Renal cortex interstitium (tissue), 15 donors: ENCODE measurements at places on chromosomes 1 and 21. TPM values are rescaled to one million over a fixed set of nuclear protein-coding genes. Genes with fewer than 3 reads are reported as not detected.
A peak's percentile ranks its signal among the peaks of the same experiment; 100 is the strongest.

- no peak for DNase-seq
Measured at GRCh38 chr1:231656741-231657140, 30.2 kb downstream of the DISC1 start.

DNA sequence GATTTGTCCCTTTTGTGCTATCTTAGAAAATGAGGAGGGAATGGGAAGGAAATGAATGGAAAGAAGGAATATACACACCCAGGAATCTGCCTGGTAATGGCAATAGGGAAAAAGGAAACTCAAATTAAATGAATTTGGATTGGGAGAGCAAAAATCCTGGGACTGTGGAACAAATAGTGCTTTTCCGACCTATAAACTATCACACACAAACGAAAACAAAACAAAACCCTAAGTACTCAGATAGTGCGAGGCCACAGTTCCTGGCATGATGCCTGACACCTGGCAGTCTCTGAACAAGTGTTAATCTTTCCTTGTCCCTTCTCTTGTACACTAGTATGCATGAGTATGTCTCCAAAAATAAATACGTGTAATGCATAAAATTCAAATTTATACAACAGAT lies 319.8 kb upstream of the SPAG17 start:
- no peak for DNase-seq

DNA sequence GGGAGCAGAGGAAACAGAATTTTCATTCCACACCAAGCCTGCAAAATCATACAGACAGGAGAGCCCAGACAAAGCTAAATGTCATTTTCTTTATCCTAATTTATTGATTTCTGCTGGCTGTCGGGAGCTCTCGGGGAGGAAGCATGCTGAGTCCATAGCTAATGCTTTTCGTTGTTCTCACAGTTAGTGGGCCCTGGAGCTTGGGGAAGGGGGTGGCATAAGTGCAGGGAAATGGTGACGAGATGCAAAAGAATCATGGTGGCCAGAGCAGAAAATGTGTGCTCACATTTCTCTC lies 202.4 kb downstream of the TOMM20 start:
- DNase-seq, result no peak

DNA sequence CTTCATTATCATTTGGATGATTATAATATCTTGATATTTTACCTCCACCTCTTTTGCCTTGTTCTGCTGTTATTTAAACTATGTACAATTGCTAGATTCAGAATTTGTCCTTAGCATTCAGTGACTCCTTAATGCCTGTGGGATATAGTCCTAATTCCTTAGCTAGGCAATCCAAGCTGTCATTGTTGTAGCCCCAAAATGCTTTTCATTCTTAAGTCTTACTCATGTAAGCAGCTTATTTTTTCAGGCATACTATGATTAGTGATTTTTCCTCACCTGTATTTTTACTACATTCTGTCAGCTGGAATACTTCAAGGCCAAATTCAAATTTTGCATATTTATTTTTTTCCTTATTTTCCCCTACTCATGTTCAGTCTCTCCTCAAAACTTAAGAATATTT lies 13.4 kb downstream of the PKN2 start:
- no peak for DNase-seq

LCE1C gene
- polyA plus RNA-seq, result not detected

GRCh38 chr1:151199873-151200581 lies 1.7 kb downstream of the PIP5K1A start:
- DNase-seq, result no peak

- DNase-seq, result peak; percentile 11
Measured at GRCh38 chr1:228276174-228276831, 68.5 kb downstream of the OBSCN start.

GRCh38 chr1:27832762-27833161 lies 2.2 kb downstream of the PPP1R8 start:
- no peak for DNase-seq

DNA sequence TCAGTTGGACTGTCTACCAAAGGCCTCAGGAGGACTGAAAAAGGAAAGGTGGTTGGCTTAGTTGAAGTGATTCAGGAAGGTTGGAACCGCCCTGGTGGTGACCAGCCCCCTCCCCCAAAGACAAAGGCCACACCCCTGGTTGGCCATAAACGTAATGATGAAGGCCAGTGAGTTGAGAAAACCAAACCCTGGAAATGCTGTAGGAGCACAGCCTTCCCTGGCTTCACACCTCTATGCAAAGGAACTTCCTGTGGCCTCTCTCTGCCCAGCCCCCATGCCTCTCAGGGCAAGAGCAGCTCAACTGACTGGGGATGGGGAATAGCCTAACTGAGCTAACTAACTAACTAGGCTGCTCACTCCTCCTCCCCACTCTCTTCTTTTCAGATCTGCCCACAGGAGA lies 90.4 kb downstream of the NPHP4 start:
- DNase-seq, result no peak

- no peak for DNase-seq
Measured at GRCh38 chr1:10033359-10033845, 644 bp downstream of the UBE4B start.

DNA sequence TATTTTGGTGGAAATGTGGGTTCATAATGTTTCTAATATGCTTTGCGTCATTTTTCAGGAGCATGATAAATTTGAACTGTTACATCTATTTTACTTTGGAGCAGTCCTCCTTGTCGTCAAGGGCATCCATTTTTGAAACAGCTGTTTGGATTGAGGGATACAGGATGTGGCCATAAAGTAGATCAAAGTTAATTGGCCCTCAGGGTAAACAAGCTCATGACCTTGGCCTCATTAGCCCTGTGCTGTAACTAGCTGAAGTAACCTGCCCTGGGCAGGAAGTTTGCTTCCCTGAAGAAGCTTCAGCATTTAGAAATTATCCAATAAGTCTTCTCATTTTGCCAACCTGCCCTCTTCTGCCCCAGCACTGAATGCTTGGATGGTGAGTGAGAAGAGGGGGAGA lies 24.8 kb upstream of the RGL1 start:
- no peak for DNase-seq

- no peak for DNase-seq
Measured at GRCh38 chr1:18652791-18653190, 22.1 kb downstream of the PAX7 start.

- no peak for DNase-seq
Measured at GRCh38 chr21:27026501-27026900, 59.6 kb upstream of the ADAMTS5 start.

DNA sequence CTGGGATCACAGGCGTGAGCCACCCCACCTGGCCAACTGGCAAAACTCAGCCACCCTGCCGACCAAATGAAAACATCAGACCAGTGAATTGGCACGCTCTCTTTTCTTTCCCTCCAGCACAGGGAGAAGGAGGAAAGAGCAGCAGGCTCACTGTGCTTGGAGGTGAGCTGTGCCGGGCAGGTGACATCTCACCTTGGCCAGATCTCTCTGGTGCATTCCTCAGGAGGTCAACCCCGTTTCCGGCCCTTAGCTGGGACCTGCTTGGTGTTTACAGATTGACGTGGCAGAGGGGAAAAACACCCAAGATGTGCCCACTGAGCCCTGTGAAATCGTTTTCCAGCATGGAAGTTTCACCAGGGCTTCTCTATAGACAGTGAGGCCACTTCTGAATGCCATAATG lies 45.1 kb downstream of the TMEM51 start:
- no peak for DNase-seq

GIPC2 gene
- 20.7 TPM for polyA plus RNA-seq

CENPF gene
- 112 TPM for polyA plus RNA-seq

GRCh38 chr1:109947582-109948284 lies 36.8 kb upstream of the AHCYL1 start:
- DNase-seq, result no peak

GRCh38 chr21:41098481-41099042 lies 69.4 kb upstream of the BACE2 start:
- DNase-seq, result no peak

RPE65 gene
- 0.31 TPM for polyA plus RNA-seq

- no peak for DNase-seq
Measured at GRCh38 chr1:109338091-109338490, 31.3 kb upstream of the MYBPHL start.

DNA sequence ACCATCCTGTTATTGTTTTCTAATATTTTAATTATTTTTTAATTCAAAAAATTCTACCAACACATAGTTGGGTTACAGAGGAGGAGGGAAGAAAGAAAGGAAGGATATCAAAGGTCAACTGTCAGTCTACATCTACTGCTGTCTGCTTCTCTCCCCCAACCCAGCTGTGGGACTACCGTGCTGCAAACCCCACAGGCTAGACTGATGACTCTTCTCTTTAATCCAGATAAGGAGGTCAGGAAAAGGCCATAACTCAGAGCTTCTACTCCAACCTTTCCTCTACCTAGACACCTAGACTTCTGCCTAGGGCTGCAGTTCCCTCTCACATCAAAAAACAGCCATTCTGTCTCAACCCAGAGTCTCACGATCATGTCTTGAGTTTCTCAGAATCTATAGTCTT lies 124.2 kb upstream of the ETV3 start:
- no peak for DNase-seq

- DNase-seq, result no peak
Measured at GRCh38 chr1:4959216-4959615, 304.8 kb downstream of the AJAP1 start.

- DNase-seq, result no peak
Measured at GRCh38 chr1:210125143-210125542, 107.5 kb upstream of the SERTAD4 start.

DNA sequence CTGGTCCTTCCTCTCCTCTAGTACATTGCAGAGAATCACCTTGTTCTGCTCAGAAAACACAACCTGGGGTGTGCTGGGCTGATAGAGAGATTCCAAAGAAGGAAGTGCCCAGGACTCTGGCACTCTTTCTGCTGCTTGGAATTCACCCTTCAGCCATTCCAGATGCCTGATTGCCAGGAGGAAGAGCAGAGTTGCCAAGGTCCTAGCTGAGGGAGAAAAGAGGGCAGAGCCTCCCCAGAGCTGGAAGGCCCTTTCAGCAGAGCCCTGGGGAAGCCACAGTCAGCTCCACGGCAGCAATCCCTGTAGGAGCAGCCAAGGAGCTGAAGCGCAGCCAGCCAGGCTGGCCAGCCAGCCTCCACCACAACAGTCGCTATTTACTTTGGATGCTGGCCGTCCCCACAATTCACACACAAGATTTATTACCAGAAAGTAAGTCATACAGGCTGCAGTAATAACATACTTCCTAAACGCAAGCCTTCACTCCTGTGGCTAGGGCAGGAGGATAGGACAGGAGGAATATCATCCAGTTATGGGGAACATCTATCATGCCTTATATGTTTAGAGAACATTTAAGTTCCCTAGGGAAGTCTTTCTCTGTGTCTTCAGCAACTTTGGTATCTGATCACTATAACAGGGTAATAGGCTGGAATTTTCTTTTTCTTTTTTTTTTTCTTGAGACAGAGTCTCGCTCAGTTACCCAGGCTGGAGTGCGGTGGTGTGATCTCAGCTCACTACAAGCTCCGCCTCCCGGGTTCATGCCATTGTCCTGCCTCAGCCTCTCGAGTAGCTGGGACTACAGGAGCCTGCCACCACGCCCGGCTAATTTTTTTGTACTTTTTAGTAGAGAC lies 36.6 kb upstream of the SLC44A3 start:
- peak; percentile 62 for DNase-seq

GRCh38 chr1:188706742-188707141 lies 1770.9 kb downstream of the BRINP3 start:
- DNase-seq, result no peak

GRCh38 chr21:38228115-38228514 lies 28.7 kb upstream of the KCNJ15 start:
- DNase-seq, result no peak

- no peak for DNase-seq
Measured at GRCh38 chr1:81349194-81349965, 451.4 kb upstream of the ADGRL2 start.

GBP3 gene
- 11.4 TPM for polyA plus RNA-seq

DNA sequence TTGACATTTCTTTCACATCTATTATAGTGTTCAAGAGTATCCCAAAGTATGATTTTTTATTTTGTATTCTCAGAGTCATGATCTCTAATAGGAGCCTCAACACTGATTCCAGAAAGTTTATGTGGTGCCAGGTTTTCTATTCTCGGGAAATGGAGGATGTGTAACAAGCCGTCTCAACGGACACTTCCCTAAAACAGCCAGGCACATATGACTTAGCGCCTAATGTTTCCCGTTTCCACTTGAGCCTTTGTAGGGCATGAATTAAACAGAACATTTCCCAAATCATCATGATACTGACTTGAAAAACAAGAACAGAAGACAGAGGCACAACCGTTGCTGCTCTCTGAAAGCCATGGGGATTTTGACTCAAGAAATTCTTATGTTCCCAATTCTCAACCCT lies 8.0 kb downstream of the CYYR1 start:
- DNase-seq, result no peak

- no peak for DNase-seq
Measured at GRCh38 chr1:85313888-85314696, 37.7 kb upstream of the BCL10 start.

DNA sequence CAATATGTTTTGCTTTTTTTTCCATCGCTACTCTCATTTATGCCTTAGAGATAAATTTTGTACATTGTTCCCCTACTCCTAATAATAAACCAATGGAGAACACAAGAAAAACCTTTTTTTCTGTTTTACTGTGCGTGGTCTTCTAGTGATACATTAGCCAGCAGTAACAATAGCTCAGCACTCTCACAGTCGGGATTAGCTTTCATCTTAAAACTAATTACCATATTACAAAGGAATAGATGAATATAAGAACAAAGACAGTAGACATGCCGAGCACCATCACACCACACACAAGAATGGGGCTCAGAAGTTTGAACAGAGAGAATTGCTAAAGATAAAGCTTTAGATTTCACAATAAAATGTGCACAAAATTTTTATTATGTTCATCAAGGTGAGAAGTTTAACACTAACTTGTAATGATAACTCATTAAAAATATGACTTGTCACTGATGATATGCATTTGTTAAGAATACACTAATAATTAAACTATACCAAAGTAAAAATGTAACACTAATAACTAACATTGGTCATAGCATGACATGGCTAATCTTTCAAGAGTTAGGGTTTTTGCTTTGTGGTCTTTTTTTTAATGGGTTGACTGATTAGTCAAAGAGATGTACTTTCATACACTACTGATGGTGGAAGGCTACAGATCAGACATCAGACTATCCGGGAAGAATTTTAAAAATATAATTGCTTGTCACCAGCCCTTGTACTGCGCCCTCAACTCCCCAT lies 61.8 kb downstream of the EXTL2 start:
- no peak for DNase-seq

DNA sequence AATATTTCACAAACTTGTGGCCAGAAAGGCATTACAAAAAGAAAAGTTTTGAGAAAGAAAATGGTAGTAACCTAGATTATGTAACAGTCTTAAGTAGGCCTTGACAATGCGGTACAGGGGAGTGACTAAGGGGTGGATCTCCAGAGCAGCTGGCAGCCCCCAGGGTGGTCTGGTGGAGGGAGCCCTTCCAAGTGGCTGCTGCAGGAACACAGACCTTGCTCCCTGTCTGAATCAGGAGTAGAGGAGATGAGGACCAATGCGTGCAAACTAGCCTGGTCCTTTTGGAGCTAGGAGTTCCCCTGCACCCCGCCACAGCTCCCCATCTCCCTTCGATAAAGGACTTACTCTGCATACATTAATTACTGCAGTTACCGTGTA lies 189.0 kb downstream of the NFIA start:
- no peak for DNase-seq

- DNase-seq, result no peak
Measured at GRCh38 chr1:90313778-90314177, 318.9 kb downstream of the ZNF326 start.

- no peak for DNase-seq
Measured at GRCh38 chr1:170354690-170355089, 177.3 kb upstream of the GORAB start.

- DNase-seq, result no peak
Measured at GRCh38 chr1:199862047-199862446, 165.5 kb upstream of the NR5A2 start.

GRCh38 chr1:178168536-178168935 lies 74.6 kb downstream of the RASAL2 start:
- no peak for DNase-seq

CCDC181 gene
- 9.5 TPM for polyA plus RNA-seq
